ENCODE measurements at places on chromosomes 2 and 18.

- DNase-seq: no peak
Observed at GRCh38 chr18:6495536-6495935, 80.8 kb upstream of the L3MBTL4 start.

- no peak for DNase-seq
Observed at GRCh38 chr18:49726675-49726963, 86.7 kb downstream of the ACAA2 start.

- DNase-seq: no peak
Observed at GRCh38 chr2:195722075-195722474, 65.0 kb downstream of the SLC39A10 start.

GRCh38 chr2:175436076-175436475 is 254.6 kb upstream of the ATP5MC3 start:
- no peak for DNase-seq

DNA sequence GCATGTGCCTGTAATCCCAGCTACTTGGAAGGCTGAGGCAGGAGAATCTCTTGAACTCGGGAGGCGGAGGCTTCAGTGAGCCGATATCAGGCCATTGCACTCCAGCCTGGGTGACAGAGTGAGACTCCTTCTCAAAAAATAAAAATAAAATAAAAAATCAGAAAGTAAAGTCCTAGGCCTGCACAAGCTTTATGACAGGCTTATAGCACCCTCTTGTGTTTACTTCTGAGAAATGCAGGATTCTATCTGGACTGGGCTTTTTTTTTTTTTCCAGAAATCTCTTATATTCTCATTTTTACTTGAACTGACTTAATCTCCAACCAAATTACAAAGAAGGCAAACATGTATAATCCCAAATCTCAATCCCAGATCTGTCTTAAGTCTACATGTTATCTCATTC is 26.1 kb upstream of the REG3G start:
- DNase-seq: no peak

- no peak for DNase-seq
Observed at GRCh38 chr2:156099382-156099781, 233.1 kb downstream of the NR4A2 start.

GRCh38 chr2:70080610-70081200 is 6.6 kb upstream of the PCBP1 start:
- DNase-seq: no peak

Data from right kidney (tissue), 9 donors.